ENCODE measurements at places on chromosomes 2 and 18.

DNA sequence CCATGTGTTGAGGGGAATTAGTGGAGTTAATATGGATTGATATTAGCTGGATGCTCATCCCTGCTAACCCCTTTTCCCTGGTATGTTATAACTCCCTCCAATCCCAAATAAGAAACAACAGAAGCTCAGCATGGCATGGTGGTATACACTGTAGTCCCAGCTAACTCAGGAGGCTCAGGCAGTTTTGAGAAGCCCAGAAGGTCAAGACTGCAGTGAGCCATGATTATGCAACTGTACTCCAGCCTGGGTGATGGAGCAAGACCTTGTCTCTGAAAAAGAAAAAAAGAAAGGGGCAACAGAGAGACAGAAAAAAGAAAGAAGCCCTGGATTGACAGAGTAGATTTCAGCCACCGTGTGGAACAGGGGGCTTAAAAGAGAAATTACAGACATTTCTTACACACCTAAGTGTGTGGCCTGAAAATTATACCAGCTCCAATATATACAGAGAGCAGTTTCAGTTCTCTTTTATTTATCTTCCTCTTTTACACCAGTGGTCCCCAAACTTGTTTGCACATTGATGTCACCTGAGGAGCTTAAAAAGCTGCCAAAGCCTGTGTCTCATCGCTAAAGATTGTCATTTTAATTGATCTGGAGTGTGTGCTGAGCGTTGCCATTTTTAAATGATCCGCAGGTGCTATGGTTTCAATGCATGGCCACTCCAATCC, 203.6 kb downstream of the UBE2E3 start:
- DNase-seq = no peak

- DNase-seq = no peak
Measured at GRCh38 chr2:145598434-145598833, 1078.5 kb upstream of the ZEB2 start.

DNA sequence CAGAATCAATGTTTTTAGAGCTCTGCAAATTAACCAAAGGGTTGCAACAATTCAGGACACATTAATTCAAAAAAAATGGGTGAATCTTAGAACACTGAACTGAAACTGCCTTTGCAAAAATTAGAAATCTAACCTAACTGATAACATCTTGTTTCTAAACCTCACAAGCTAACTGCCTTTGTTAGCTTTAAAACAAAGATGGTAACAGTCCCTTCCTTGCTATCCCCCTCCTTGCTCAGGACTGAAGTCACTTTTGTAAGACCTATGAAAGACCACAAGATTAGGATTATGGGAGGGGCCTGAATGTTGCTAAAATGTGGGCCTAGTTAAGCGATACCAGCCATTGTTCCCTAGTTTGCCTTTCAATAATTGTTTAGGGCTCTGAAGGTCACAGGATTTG, 44.9 kb upstream of the LONRF2 start:
- no peak for DNase-seq

GRCh38 chr2:62498739-62499138, 7.3 kb downstream of the TMEM17 start:
- DNase-seq = no peak

DNA sequence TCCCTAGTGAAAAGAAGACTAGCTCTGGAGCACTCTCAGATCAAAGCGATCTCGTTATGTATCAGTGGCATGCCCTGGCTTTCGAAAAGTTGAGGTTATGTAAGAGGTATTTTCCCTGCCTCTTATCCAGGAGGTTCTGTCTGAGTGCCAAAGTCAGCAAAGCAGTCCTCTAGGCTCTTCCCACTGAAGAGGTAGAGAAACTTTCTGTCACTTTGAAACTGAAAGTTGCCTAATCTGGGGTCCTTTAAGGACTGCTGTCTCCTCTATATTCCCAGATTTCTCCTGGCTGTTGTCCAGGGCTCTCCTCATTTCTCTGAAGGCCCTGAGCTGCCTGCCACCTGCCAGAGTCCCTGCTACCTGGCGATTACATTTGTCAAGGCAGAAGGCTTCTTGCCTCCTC, 96.3 kb downstream of the B3GNT2 start:
- DNase-seq = no peak

DNA sequence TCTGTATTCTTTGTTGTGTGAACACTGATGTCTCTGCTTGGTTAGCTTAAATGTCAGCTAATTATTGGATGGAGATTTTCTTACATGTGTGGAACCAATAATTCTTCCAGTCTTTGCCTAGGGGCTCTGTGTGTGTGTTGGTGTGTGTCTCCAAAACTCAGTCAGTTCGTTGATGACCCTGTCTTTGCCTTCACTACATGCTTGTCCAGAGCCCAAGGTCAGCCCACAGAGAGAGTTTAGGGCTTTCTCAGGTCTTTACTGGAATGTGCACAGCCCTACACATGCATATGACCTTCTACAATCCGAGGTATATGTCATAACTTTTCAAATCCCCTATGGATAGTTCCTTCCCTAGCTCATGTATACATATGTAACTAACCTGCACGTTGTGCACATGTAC, 74.1 kb upstream of the LDAH start:
- DNase-seq = no peak

GRCh38 chr2:118813601-118814339, 33.7 kb downstream of the EN1 start:
- no peak for DNase-seq

DNA sequence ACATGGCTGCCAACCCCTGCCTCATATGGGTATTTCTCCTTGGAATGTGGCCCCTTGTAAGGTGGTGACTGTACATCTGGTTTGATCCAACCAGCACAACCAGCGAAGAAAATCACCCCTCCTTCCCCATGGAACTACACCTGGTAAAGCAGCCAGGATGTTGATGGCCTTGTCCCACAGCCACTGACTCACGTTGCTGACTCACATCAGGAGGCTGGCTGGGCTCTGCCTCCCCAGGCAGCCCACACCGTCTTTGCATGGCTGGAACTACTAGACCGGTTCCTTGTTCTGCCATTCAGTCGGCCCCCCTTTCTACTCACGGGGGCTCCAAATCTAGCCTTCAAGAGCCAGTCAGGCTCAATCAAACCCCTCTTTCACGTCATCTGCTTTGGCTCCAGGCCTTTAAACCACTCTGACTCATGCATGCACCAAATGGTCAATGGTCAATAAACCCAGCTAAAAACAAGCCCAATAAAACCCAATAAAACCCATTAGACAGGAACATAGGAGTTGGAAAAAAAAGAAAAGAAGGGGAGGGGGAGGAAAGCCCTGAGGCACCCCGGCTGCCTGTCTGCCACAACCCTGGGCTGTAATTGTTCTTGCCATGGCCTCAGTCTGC, 114.8 kb downstream of the PLB1 start:
- DNase-seq = peak; percentile 65

GRCh38 chr2:147665105-147665504, 179.7 kb upstream of the ACVR2A start:
- DNase-seq = no peak

GRCh38 chr2:191051825-191052778, 38.1 kb upstream of the STAT1 start:
- no peak for DNase-seq

DNA sequence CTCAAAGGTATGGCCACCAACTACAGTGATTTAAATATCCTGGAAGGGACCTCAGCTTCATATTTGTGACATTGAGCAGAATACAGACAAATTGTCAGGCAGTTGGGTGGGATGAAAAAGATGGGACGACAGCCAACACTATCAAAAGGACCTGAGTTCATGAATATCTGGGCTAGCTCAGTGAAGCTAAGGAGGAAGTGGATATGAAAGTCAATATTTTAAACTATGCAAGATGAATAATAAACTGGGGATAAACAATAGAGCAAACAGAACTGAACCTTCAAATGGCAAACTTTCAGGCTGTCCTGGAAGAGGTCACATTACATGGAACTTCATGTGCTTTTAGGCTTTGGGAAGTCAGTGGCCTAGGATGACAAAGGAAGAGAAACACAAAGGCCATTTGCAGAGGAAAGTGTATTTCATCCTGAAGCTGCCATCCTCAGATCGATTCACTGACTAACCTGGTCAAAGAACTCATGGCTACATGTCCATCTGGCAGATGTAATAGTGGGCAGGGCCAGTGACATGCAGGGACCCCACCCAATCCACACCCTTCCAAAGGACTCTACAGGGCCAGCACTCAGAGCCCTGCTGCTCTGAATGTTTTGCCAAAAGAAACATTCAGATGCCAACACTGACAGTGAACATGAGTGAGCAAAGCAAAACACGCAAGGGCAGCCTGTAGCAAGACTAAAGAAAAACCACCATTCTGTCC, 175.7 kb downstream of the ETAA1 start:
- DNase-seq = no peak

- no peak for DNase-seq
Measured at GRCh38 chr2:197517150-197517549, 1.3 kb downstream of the MOB4 start.

GRCh38 chr2:217834057-217834620, 168.7 kb downstream of the TNS1 start:
- no peak for DNase-seq

DNA sequence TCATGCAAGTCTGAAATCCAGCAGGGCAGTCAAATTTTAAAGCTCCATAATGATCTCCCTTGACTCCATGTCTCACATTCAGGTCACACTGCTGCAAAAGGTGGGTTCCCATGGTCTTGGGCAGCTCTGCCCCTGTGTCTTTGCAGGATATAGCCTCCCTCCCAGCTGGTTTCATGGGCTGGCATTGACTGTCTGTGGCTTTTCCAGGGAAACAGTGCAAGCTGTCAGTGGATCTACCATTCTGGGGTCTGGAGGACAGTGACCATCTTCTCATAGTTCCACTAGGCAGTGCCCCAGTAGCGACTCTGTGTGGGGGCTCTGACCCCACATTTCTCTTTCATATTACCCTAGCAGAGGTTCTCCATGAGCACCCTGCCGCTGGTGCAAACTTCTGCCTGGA, 220.6 kb upstream of the COPS8 start:
- DNase-seq = no peak

- no peak for DNase-seq
Measured at GRCh38 chr2:240603846-240604245, 17.3 kb downstream of the CAPN10 start.

DNA sequence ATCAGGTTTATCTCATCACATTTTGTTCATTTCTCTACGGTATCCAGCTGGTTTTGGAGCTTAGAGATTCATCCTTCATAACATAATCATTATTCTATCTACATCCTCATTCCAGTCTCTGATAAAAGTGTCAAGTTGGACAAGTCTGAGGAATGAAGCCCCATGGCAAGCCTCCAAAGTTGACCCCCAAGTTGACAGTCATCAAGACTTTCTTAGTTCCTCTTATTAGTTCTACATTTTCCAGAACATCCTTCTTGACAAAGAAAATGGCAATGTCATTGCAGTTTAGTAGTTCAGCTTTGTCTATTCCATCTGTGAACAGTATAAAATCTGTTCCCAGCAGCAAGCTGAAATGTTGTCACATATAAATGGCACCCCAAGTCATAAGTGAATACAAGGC, 4.5 kb upstream of the TMSB10 start:
- DNase-seq = no peak

- DNase-seq = no peak
Measured at GRCh38 chr2:83817511-83817910, 641.6 kb downstream of the SUCLG1 start.

GRCh38 chr2:177572236-177572671, 179.7 kb downstream of the AGPS start:
- no peak for DNase-seq

DNA sequence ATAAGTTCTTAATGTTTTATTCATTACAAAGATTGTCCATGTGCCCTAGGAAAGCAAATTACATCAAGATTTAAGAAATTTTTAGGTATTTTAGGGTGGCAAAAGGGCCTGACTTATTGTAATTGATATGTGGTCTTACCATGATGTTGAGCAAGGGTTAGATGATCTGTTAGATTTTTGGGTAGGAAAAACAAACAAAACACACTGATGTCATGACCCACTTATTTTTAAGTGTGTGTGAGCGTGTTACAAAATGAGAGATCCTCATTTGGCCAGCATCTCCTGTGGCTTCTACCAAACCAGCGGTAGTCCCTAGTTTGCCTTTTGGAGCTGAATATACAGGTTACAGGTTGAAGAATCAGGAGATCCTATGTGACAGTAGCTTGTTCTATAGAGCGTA, 89.8 kb upstream of the ITGB6 start:
- DNase-seq = no peak

- DNase-seq = peak; percentile 77
Measured at GRCh38 chr18:9474108-9474982, 968 bp upstream of the RALBP1 start.

- DNase-seq = no peak
Measured at GRCh38 chr2:19868701-19869580, 32.8 kb downstream of the TTC32 start.

- no peak for DNase-seq
Measured at GRCh38 chr2:140473851-140474250, 1657.0 kb downstream of the LRP1B start.

- DNase-seq = no peak
Measured at GRCh38 chr2:12391116-12391515, 325.6 kb upstream of the TRIB2 start.

DNA sequence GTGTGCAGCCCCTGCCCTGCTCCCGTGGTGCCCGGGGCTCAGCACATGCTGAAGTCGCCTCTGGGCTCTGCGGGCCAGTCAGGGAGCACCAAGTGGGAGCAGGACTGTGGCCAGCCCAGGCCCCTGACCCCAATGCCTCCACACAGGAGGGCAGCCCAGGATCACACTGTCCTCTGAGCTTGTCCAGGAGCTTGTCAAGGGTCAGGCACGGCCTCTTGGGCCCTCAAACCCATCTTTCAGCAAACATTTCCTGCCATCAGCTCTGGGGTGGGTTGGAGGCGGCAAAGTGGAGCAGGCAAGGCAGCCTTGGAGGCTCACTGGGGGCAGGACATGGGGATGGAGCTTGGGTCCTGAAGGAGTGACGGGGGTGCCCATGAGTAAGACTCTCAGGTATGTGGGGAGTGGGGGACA, 10.3 kb downstream of the SNED1 start:
- DNase-seq = no peak

DNA sequence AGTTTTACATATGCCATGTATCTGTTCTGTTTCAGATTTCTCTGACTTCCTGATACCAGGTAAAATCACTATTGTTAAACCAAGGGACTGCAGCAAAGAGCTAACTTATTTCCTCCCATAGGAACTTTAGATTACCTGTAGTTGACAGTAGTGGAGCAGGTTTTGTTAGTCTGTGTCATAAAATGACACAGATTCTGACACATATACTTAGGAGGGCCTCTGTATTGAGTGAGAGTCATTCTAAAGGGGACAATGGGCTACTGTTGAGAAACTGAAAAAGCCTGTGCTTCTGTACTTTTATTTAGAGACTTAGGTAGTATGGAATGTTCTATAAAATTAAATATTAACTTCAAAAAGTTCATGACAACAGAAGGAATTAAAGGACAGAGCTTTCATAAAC, 48.2 kb downstream of the KCMF1 start:
- no peak for DNase-seq

DNA sequence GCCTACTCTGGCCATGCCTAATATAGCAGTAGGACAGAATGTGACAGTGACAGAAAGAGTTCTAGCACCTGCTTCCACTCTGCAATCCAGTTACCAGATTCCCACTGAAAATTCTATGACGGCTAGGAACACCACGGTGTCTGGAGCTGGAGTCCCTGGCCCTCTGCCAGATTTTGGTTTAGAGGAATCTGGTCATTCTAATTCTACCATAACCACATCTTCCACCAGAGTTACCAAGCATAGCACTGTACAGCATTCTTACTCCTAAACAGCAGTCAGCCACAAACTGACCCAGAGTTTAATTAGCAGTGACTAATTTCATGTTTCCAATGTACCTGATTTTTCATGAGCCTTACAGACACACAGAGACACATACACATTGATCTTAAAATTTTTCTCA, 45.2 kb upstream of the TTR start:
- DNase-seq = no peak

- DNase-seq = no peak
Measured at GRCh38 chr2:54149638-54150441, 34.4 kb downstream of the ACYP2 start.

Data from GM04504 (cell line).